Transverse colon (tissue), 4 donors: ENCODE measurements at places on chromosomes 16 and 17. TPM values are rescaled to one million over a fixed set of nuclear protein-coding genes. Genes with fewer than 3 reads are reported as not detected.
A peak's percentile ranks its signal among the peaks of the same experiment; 100 is the strongest.

EPN3 gene
- total RNA-seq: 95.7 TPM

MEIOB gene
- not detected for total RNA-seq

STX1B gene
- total RNA-seq: 1.3 TPM

DNA sequence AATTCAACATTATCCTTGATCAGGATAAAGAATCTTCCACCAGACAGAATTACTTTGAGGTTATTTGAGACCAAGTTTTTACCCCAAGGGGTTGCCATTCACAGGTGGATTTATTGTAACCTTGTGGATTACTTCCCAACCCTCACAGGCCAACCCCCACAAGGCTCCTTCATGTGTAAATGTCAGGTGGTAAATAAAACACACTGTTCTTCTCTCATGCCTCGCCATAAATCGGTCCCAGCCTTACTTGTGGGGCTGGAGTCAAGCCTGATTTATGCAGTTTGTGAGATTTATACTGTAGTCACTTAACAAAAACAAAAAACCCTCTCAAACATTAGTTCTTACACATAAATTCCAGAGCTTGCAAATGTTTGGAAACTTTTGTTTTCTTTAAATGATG is 98.6 kb upstream of the IRX3 start:
- DNase-seq: no peak

DNA sequence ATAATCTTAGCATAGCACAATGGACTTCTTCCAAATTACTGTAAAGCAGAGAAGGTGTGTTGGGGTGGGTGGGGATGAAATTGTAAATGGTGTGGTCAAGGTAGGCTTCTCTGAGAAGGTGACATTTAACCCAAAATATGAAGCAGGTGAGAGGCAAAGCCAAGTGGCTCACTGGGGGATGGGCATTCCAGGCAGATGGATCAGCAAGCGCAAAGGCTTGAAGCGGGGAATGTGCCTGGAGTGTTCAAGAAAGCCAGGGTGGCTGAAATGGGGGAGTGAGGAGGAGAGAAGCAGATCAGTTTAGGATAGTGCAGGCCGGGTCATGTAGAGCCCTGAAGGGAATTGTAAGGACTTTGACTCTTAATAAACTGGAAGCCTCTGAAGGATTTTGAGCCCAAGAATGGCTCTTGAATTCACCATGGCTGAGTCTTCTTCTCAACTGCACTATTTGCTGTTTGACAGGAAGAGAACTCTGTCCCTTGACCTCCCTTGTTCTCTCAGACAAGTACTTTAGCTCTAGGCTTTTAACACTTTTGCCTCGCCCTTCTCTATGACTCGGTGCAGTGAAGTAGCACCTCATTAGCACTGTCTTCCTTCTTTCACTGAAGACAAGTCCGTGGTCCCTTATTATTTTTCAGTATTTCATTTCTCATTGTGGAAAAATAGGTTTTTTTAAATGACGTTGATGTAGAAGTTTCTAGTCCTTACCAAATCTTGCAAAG is 14.7 kb downstream of the CACNG3 start:
- no peak for DNase-seq

DNA sequence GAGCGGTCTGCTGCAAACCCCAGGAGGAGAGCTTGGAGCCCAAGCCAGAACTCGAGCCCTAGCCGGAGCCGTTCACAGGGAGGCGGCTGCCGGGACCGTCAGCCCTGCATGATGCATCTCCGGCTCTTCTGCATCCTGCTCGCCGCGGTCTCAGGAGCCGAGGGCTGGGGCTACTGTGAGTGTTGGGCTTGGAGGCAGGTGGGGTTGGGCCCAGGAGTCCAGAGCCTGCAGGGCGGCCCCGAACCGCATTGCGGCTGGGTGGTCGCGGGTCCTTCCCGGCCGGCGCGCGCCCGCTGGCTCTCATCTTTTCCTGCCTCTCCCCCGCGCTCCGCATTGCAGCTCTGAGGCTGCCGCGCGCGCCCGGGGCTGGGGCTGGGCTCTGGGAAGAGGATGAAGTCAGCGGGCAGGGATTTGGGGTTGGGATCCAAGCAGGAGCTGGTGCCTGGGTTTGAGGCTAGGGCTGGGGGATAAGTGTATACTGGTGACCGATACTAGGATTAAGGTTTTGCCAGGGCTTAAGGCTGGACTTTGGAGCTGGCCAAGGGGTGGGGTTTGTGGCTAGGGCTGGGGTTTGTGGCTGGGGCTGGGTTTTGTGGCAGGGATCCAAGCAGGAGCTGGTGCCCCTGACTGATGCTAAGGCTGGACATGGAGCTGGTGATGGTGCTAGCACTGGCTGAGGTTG is 532 bp downstream of the CNTNAP1 start:
- peak; percentile 67 for DNase-seq

DNA sequence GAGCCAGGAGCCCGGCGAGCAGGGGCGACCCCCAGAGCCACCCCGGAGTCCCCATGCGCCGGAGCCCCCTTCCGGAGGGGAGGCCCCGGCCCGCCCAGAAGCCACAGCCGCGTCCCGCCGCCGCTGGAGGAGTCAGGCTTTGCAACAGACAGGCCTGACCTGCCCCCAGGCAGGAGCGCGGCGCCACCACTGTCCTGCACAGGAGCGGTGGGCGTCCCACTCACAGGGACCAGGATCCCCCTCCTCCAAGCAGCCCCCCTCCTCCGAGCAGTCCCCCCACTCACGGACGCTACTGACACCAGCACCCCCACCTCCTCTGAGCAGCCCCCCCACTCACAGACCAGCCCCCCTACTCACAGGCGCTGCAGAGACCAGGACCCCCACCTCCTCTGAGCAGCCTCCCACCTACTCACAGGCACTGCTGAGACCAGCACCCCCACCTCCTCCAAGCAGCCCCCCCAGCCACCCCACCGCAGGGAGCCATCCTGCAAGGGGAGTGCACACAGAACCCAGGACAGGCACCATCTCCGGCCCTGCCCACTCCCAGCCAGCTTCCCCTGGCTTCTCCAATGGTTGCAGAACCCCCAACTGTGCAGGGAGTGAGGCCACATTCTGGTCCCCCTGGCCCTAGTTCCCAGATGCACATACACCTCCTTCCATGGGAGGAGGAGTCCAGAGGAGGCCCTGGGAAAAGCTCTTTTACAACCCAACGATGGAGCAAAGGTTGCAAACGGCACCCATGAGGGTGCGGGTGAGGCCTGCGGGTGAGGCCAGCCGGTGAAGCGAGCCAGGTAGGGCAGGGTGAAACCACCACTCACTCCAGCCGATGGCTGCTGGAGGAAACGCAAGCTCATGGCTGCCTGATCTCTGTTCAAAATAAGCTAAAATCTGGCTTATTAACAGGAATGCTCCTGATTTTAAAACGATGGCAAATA is 69.9 kb downstream of the ABR start:
- DNase-seq: peak; percentile 91

DNA sequence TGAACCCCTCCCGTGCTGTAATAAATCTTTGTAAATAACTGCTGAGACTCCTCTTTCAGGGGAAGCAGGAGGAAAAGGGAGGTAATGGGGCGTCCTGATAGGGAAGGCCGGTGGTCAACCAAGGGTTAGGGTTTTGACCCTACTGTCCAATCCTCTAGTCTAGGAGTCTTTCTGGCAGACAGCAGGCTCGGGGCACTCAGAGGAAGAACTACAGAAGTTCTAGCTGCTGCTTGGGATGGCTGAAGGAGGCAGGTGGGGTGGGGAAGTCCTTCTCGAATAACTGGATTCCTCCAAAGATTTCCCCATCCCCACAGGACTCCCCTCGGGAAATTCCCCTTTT is 387 bp upstream of the STARD3 start:
- DNase-seq: no peak

DNA sequence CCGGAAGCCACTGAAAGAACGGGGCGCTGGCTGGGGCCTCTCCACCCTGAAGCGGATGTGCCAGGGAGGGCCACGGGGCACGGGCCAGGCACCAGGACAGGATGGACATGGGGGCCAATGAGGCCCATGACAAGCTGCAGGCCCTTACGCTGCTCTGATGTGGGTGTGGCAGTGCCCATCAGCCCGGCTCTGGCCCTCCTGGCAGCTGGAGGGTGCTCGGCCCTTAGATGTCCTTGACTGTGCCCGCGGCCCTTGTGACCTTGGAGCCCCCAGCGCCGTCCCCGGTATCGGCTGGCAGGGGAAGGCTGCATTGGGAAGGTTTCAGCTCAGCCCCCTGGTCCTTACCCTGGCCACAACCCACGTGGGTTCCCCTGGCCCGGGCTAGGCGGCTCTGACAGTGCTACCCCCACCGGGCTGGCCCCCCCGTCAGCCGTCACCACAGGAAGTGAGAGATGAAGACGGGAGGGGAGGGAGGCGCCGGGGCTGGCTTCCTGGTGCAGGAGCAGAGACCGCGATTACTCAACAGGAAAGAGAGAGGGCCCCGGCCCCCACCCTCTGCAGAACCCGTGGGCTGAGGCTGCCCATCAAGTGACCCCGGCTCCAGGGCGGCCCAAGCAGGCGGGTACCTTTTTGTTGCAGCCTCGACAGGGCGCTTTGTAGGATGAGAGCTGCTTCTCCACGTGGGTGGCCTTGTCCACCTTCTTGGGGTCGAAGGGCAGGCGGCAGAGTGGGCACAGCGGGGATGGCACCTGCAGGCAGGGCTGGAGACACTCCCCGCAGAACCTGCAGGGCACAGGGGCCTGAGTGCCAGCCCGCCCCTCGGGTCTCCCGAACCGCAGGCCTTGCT is 5.3 kb downstream of the RNF166 start:
- peak; percentile 93 for DNase-seq

DNA sequence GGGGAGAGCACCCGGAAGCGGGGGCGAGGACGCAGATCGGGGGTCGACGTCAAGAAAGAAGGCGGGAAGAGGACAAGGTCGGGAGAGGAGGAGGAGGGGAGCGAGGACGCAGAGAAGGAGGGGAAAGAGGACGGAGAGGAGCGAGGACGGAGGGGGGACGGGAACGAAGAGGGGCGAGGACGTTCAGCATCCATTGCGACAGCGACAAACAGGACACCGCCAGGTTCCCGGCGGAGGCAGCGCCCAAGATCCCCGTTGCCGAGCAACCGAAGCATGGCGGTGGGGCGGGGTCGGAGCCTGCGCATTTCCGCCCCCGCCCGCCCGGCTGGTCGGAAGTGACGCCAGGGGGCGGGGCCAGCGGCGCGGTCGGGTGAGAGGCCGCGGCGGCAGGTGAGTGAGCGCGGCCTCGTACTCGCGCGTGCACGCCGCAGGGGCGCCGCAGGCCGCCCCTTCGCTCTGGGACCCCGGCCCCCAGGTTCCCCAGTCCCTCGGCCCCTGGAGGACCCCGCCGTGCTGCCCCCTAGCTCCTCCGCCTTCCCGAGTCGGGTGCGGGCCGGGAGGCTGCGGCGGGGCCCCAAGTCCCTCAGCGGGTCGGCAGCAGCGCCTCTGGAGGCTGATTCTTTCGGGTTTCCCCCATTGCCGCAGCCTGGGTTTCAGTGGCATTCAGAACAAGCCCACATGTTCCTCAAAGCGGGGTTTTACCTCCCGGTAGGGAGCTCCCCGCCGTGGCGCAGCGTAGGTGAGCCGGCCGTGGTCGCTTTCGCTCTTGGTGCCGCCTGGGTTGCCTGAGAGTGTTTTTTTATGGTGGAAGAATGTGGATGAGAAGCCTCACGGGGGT is at the start of gene FAM234A:
Gene FAM234A, plus strand, starts transcription at position 354 of the 838 bp plus-strand sequence. CDS start 19,593 bp downstream, outside the sequence.
- DNase-seq: peak; percentile 96

DNA sequence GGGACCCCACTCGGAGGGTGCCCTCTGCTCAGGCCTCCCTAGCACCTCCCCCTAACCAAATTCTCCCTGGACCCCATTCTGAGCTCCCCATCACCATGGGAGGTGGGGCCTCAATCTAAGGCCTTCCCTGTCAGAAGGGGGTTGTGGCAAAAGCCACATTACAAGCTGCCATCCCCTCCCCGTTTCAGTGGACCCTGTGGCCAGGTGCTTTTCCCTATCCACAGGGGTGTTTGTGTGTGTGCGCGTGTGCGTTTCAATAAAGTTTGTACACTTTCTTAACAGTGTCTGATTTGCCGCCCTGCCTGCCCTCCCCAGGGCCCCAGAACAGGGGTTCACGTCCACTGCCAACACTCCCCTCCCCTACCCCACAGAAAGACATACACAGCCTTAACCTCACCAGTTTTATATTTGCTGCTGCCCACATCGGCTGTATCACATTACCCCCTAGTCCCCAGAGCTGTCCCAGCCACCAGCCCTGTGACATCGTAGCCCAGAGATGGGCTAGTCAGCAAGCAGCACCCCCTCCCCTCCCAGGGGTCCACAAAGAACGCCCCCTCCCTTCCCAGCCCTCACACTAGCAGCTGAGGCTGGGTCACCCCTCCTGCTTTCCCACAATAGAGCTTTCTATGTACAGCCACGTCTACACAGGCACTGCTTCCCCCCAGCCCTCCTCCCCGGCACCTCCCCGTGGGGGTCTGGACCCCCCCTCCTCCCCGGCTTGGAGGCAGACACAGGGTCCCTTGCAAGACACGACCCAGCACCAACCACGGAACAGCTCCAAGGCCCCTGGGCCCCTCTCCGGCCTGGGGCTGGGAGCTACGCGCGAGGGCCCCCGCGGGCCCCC is 7.9 kb downstream of the GRN start:
- no peak for DNase-seq

GRCh38 chr17:76251478-76252039 is 11.3 kb upstream of the RNF157 start:
- DNase-seq: no peak

DNA sequence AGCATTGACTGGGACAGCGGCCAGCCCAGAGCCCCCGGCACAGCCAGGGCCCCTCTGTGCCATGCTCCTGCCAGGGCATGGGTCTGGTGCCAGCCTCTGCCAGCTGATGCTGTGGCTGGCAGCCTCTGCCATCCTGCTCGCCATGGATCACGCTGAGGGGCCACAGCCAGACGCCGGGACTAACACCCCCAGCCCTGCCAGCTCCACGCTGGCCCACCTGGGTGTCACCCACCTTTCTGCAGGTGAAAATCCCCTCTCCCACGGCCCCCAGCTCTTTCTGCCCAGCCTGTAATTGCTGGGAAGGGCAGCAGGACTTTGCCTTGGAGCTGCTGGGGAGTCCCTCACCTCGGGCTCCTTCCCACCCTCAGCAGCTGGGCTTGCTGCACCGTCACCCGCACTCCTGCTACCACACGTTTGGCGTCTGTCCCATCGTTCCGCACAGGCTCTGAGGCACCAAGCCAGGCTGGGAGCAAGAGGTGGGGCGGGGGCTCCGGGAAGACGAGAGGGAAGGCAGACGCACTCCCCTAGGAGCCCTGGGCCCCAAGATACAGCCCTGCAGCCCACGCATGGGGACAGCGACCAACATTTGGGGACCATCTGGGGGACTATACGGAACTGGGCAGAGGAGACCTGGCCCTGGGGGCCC is 42.0 kb upstream of the ACSF3 start:
- DNase-seq: no peak

- peak; percentile 31 for DNase-seq
These were observed 5.6 kb upstream of the TUBG2 start for GRCh38 chr17:42653179-42654124.

DNA sequence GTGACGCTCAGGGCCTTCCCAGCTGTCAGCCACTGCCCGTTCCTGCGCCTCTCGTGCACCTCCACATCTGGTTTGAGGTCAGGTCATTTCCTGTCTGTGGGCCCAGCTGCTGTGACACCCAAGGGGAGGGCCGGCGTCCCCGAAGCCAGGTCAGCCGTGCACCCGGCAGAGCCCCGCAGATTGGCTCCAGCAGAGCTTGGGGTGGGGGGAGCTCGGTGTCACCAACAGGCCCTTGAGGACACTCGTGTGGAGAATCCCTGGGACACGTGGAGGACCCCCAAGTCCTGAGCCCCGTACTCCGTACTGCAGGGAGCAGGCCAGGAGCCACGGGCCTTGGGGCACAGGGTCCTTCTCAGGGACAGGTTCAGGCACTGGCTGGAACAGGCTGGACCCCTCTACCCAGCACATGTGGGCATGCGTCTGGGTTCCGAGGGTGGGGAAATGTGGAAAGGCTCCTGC is 4.8 kb downstream of the SPATA2L start:
- peak; percentile 59 for DNase-seq
